Cerebellum (tissue), 4 donors: ENCODE measurements at places on chromosomes 12 and 14.

DNA sequence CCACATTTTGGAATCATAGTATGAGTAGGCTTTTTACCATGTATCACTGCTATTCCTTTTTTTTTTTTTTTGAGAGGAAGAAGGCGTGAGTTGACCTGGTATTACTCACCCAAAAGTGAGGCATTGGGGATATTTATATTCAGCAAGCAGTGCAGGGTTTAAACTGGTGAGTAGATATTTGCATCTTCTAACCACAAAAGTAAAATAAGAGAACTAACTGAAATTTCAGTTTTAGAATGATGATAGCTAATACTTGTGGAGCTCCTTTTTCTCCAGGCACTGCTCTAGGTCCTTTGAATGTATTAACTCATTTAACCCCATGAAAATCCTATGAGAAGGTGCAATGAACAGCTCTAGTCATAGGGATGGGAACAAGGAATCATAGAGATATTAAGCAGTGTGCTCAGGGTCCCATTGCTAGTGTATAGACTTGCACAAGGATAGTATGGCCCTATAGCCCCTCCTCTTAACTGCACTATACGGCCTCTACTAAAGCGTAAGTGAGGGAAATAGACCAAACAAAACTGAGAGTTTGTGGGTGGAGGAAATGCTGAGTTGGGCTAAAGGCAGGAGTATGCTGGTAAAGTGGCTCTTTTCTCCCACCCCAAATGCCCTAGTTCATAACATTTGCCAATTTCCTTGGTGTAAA lies 104.3 kb upstream of the MAX start:
- DNase-seq, result no peak

- no peak for DNase-seq
Measured at GRCh38 chr12:130711756-130712155, 4.3 kb downstream of the RIMBP2 start.

DNA sequence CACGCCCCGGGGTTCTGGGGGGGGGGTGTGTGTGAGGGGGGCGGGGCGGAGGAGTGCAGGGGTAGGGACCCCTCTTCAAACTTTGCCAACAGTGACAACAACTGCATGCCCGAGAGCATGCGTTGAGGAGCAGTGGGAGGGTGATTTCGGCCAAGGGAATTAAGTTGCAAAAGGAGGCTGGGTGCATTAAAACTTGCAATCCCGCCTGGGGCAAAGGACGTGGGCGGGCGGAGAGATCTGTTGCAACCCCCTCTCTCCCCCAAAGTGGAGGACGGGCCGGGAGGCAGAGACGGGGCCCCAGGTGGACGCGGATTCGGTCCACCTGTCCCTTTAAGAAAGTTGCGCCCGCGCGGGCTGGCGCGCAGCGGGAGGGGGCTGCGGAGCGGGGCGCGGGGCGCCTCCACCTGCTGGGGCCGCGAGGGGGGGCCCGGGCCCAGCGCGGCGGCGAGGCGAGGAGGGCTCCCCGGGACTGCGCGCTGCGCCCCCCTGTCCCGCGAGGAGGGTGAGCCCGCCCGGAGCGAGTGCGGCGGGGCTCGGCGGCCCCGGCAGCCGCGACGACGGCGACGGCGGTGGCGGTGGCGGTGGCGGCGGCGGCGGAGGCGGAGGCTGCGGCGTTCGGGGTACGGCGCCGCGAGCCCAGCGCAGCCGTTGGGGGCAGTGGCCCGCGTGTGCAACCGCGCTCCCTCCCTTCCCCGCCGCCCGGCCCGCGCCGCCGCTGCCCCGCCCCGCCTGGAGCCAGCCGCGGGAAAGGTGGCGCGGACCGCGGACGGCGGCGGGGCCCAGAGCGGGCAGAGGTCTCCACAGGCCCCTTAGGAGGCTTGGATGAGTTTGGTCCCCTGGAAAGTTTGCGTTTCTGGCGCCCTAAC lies 530 bp upstream of the FOXN4 start:
- DNase-seq, result no peak

DNA sequence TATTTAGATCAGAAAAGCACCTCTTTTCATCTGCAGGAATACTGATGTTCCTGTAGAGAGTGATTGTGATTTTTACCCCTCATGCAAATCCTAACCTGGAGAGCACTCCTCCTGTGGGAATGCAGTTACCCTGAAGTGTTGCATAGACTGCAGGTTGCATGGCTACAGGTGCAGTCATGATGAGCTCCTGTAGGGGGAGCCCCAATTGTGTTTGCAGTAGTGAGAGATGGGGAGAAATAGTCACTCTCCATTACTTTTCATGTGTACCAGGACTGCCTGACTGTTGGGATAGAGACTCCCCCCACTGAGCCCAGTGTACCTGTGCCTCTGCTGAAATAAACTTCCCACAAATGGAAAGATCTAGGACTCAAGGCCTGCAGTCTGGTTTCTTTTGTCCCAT lies 1086.5 kb downstream of the SLC6A15 start:
- DNase-seq, result no peak

DNA sequence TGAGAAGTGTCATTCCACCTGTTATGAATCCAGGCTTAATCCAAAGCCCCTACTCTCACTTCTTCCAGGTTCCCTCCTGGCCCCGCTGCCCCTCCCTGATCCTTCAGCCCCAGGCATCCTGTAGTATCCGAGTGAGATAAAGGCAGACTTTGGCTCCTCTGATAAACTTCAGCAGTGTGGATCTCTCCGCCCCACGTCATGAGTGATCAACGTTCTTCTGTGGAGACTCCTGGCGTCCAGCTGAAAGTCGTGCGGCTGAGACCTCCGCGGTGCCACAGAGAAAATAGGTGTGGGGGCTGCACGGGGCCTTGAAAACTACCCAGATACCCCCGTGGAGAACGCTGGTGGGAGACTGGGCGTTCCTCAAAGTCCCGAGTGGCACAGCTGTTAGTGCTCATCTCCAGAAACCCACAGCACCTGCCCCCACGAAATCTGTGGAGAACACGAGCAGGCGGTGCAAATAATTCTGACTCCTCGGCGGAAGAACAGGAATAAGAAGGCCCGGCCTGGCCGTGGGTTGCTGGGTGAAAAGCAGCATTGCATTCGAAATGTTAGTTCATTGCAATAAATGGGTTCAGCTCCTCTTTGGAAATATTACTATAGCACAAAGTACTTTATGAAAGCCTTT lies 180.0 kb upstream of the RGS6 start:
- DNase-seq, result no peak
